ENCODE measurements at places on chromosomes 7 and 10. TPM values are rescaled to one million over a fixed set of nuclear protein-coding genes. Genes with fewer than 3 reads are reported as not detected.

Gene ADAMTS14
- total RNA-seq = 0.08 TPM

Gene PCLO
- 0.96 TPM for total RNA-seq

Gene CYP3A7
- 1.0 TPM for total RNA-seq

Gene SMO
- total RNA-seq = 32.0 TPM

Gene GRM3
- not detected for total RNA-seq

Gene SND1
- 189 TPM for total RNA-seq

Gene LIPN
- not detected for total RNA-seq

Gene TMEM139
- total RNA-seq = 0.39 TPM

Gene NEUROD6
- not detected for total RNA-seq

Gene TFEC
- 0.13 TPM for total RNA-seq

Gene PLEKHS1
- not detected for total RNA-seq

Gene TBC1D12
- total RNA-seq = 7.8 TPM

Gene PRSS37
- total RNA-seq = not detected

Gene CDC123
- total RNA-seq = 53.7 TPM

Gene OR6V1
- not detected for total RNA-seq

Gene CYP26C1
- total RNA-seq = 0.13 TPM

Gene GALNT17
- not detected for total RNA-seq

Gene ARMC10
- total RNA-seq = 23.7 TPM

Gene CROT
- 8.2 TPM for total RNA-seq

Gene NEUROG3
- not detected for total RNA-seq

Gene MALRD1
- 0.08 TPM for total RNA-seq

Gene TPST1
- total RNA-seq = 71.6 TPM

Gene SFTPA1
- not detected for total RNA-seq

Gene TMEM213
- not detected for total RNA-seq

Gene PIP
- total RNA-seq = not detected

Gene METTL2B
- 20.8 TPM for total RNA-seq

Gene COL26A1
- total RNA-seq = 1.4 TPM

Gene LRIT2
- not detected for total RNA-seq

Gene CALN1
- total RNA-seq = not detected

Gene BNIP3
- total RNA-seq = 202 TPM

Gene PTF1A
- total RNA-seq = not detected

Gene KCP
- not detected for total RNA-seq

Gene CDC14C
- total RNA-seq = not detected

Gene DRGX
- not detected for total RNA-seq

Gene CCZ1B
- 6.6 TPM for total RNA-seq

Gene FMC1
- total RNA-seq = 15.3 TPM

Gene OR9A2
- not detected for total RNA-seq

Gene CALML3
- not detected for total RNA-seq

Gene SLC18A3
- total RNA-seq = not detected

Gene SYT15
- total RNA-seq = 0.24 TPM

Gene LLCFC1
- not detected for total RNA-seq
